ENCODE measurements at places on chromosomes 6 and 20.

GRCh38 chr6:12343122-12343439 lies 52.9 kb downstream of the EDN1 start:
- DNase-seq = no peak

- no peak for DNase-seq
Measured at GRCh38 chr6:45801471-45802289, 214.0 kb downstream of the CLIC5 start.

DNA sequence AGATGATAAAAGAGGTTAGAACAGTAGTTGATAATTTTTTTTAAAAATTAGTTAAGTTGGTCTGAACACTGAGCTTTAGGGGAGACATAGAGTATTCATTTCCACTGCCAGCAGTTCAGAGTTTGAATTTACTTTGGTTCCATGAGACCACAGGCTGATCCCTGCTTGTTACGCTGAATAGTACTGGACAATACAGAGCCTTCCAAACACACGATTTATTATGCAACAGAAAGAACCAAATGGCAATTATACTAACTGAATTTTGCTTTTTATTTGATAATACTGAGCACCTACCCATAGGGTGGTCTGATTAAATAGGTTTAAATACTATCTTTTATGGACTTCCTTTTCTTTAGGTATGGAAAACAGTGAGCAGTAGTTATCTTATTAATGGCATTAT lies 111.4 kb downstream of the POPDC3 start:
- DNase-seq = no peak

DNA sequence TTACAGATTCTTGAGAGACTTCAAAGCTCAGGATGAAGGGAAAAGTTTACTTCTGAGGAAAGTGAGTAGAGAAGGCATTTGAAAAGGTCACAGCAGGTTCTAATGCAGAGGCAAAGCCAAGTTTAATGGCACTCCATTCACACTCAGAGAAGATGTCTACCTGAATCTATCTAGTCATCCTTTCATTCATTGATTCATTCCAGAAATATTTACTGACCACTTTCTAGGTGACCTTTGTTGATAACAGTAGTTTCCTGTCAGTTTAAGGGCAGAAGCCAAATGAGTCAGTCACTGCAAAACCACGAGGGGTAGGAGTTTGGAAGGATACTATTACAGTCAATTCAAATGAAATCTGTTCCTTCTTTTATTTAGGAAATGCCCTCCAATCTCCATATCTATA lies 30.8 kb downstream of the FBXO5 start:
- no peak for DNase-seq

DNA sequence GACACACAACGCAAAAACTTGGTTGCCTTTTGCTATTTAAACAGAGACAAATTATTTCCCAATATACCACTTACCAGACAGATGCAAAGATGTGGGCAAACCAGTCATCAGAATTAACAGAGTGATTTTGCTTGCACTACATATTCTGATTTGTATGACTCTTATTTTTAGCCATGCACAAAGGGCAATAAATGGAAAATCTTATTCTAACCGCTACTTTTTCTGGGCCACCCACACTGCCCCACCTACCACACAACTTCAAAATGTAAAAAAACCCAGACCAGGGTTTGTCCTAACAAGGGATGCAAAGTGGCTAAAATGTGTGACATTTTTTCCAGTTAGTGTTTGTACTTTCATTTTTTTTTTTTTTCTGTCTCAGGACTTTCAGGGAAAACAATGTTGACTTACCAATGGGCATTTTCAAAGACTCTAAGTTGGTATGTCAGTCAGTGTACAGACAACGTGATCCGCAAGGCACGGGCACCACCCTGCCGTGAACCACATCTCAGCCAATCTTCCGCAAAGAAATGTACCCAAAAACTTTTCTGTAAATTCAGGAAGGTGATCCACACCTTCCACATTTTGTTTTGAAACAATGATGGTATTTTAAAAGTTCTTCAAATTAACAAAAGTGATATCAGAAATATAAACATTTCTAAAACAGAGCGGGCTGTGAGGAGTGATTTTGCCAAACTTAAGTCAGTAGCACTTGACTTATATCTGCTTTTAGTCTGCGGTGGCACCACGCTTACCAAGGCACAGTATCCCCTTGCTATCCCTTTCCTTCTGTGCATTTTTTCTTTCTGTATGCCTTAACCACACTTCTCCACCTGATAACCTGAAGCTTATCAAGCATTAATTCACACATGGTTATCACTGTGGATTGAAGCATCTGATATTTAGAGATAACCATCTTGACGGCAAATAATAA lies 185.6 kb downstream of the GJA10 start:
- no peak for DNase-seq

DNA sequence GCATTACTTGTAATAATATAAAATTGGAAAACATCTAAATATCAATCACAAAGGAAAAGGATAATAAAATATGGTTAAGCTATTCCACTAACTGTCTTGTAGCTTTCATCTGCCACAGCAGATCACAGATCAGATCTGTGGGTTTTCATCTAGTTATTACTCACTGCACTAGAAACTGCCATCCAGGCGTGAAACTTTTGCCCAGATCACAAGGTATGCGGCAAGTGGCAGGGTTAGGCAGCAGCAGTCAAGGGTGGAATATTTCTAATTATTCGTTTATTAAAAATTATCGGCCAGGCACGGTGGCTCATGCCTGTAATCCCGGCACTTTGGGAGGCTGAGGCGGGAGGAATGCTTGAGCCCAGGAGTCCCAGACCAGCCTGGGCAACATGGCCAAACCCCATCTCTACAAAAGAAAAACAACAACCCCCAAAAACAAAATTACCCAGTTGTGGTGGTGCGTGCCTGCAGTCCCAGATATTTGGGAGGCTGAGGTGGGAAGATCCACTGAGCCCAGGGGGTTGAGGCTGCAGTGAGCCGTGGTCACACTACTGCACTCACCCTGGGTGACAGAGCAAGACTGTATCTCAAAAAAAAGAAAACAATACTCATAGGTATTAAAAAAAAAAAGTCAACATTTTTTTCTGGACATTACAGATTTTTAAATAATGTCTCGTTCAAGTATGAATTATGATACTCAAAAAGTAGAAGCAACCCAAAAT lies 32.1 kb downstream of the BEND3 start:
- no peak for DNase-seq

DNA sequence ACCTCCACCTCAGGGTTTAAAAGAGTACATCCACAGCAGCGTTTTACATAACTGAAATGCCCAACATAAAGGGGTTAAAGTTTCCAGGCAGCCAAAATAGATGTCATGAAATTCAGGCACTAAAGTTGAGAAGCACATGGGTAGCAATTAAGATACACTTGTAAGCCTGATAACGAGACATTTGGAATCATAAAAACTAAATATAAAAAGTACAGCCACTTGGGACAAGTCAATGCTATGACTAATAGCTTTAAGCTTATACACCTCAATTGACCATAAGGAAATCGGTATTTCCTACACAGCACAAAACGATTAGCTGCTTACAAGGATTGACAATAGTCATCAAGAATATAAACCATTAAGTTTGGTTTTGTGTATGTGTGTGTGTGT lies 11.8 kb downstream of the LOC128125822 start:
- no peak for DNase-seq

DNA sequence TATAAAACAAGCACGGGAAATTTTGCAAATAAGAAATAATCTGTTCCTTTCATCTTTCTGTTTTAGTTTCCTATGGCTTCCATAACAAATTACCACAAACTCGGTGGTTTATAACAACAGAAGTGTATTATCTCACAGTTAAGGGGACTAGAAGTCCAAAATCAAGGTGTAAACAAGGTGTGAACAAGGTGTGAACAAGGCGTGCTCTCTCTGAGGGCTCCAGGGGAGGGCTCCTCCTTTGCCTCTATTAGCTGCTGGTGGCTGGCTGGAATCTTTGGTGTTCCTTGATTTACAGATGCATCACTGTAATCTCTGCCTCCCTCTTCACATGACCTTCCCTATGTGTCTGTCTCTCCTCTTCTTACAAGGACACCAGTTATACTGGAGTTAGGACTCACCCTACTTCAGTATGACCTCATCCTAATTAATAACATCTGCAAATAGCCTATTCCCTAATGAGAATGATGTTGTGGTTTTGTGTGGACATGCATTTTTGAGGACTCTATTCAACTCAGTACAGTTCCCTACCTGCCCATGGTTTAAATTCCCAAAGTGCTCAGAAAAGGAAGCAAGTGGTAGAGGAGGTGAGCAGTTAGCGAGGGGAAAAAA lies 17.5 kb upstream of the BMP5 start:
- no peak for DNase-seq

GRCh38 chr6:114272582-114272981 lies 70.2 kb downstream of the HS3ST5 start:
- DNase-seq = no peak

DNA sequence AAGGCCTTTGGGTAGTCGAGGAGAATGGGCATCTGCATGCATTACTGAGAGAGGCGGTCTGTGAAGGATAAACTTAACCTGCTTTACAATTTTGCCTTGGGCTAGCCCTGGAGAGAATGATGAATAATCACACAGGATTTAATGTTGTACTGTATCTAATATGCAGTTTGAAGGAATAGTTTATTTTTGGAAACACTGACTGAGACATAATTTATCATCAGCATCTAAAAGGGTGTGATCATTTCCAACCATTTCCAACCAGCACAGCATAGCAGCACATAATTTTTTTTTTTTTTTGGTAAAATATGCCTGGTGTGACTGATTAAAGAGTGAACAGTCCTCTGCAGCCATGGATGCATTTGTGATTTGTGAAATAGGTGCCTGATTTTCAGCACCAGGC lies 519.5 kb downstream of the PHF3 start:
- DNase-seq = no peak

GRCh38 chr6:43737272-43738081 lies 32.5 kb upstream of the VEGFA start:
- no peak for DNase-seq

GRCh38 chr6:89610149-89610642 lies 28.4 kb downstream of the LYRM2 start:
- peak; percentile 81 for DNase-seq

DNA sequence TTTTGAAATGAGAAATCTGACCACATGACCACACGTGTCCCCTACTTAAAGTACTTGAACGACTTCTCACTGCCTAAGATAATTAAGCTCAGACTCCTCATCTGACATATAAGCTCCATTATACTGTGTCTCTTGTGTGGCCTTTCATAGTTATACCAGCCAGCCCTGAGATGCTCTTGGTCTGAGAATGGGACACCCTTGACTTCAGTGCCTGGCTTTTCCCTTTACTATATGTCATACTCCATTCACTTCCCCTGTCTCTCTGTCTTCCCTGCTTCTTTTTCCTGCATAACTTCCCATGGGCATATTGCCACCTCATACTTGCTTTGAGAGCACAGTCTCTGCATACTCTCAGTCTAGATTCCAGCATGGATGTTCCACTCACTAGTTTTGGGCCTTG lies 53.4 kb upstream of the TINAG start:
- DNase-seq = no peak

- DNase-seq = no peak
Measured at GRCh38 chr6:56914798-56915658, 39.9 kb upstream of the BEND6 start.

- DNase-seq = no peak
Measured at GRCh38 chr6:11970114-11970513, 42.0 kb upstream of the HIVEP1 start.

DNA sequence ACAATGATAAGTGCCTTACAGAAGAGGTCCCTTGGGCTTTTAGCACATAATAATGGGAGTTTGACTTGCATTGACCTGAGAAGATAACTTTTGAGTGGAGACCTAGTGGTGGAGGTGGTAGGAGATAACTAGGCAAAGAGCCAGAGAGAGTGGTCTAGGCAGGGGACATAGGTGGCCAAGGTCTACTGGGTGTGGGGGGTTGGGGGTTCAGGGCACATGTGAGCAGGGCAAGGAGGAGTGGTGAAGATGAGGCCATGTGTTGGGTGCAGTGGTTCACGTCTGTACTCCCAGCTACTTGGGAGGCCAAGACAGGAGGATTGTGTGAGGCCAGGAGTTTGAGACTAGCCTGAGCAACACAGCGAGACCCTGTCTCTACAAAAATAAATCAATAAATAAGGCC lies 74.3 kb upstream of the CTNNBL1 start:
- DNase-seq = no peak

DNA sequence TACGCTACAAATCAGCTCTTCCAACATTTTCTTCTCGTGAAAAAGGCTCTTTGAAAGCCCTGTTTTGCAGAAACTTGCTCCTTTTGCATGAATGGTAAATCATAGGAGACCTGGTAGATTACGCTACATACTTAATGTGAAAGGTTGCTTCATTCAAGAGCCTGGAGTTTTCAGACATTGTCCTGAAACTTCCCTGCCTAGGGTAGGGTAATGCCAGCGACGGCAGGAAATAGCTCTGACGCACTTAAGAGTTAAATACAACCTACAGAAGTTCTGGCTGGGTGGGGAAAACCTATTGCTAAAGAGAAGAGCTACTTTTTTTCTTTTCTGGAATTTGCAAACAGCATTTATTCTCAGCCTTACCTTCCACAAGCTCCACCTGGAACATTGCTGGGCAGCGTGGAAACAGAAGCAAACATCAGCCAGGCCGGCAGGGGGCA lies 144.5 kb downstream of the LPA start:
- no peak for DNase-seq

DNA sequence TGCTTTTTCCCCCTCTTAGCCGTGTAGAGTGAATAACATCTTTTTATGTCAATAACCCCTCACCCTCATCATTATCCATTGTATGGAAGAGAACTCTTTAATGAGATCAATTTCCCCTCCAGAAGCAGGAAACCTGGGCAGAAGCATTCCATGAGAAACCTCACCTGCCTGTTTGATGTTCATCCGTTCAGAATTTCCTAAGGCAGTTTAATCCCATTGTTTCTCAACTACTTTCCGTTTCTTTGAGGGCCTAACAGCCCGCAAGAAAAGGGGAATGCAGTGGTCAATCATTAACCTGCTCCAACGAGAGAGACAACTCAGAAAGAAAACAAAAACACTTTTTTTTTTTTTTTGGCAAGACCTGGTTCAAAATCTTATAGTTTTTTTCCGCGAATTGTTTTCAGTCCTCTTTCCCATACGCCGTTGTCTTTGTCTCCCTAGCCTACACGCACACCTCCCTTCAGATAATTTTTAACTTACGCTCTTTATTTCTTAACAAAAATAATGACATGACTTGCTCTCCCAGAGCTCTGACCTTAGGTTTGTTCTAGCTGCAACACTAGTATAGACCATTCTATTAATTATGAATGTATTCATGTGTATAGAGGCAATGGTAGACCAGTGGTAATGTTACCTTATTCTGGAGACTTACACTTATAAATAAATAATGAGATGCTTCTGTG lies 25.6 kb upstream of the ID4 start:
- no peak for DNase-seq

GRCh38 chr6:30618270-30618797 lies 694 bp downstream of the MRPS18B start:
- DNase-seq = no peak

GRCh38 chr6:79377888-79378348 lies 143.4 kb upstream of the HMGN3 start:
- DNase-seq = no peak

- DNase-seq = no peak
Measured at GRCh38 chr20:17875106-17875980, 93.3 kb downstream of the SNX5 start.

Measured in T-helper 9 cell (primary cell).